IPS-NIHi11 (cell line): ENCODE measurements at places on chromosomes 16 and 17.

- DNase-seq = no peak
Measured at GRCh38 chr17:77235370-77235941, 94.7 kb downstream of the SEC14L1 start.

- no peak for DNase-seq
Measured at GRCh38 chr17:4146641-4147040, 3.6 kb downstream of the CYB5D2 start.

GRCh38 chr16:76409706-76410105 lies 132.5 kb downstream of the CNTNAP4 start:
- DNase-seq = no peak

DNA sequence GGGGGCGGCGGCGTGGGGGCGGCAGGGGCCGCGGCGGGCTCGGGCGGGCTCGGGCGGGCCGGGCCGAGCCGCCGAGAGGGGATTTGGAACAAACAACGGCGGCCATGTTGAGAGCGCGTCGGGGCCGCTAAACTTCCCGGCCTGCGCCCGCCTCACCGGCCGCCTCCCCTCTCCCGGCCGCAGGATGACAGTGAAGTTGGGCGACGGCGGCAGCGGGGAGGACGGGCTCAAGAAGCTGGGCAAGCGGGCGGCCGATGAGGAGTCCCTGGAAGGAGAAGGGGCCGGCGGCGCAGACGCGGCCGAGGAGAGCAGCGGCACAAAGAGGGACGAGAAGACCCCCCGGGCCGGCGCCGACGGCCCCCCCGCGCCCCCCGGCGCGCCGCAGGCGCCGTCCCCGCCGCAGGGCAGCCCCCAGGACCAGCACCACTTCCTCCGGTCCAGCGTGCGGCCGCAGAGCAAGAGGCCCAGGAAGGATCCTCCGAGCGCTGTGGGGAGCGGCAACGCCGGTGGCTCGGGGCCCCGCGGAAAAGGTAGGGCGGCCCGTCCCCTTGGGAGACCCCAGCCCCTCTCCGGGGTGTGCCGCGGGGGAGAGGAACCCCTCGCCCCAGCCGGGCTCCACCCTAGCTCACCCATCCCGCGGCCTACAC lies 2.4 kb downstream of the CRAMP1 start:
- DNase-seq = peak; percentile 72

- DNase-seq = no peak
Measured at GRCh38 chr17:73126716-73127473, 34.4 kb upstream of the SLC39A11 start.

- peak; percentile 84 for DNase-seq
Measured at GRCh38 chr17:46862949-46863348, 11.6 kb downstream of the WNT9B start.

GRCh38 chr17:29615048-29615385 lies 7.7 kb downstream of the CORO6 start:
- DNase-seq = no peak

GRCh38 chr16:48609652-48610029 lies 339 bp downstream of the N4BP1 start:
- DNase-seq = no peak

GRCh38 chr17:38498353-38498752 lies 70.1 kb downstream of the ARHGAP23 start:
- DNase-seq = peak; percentile 49

DNA sequence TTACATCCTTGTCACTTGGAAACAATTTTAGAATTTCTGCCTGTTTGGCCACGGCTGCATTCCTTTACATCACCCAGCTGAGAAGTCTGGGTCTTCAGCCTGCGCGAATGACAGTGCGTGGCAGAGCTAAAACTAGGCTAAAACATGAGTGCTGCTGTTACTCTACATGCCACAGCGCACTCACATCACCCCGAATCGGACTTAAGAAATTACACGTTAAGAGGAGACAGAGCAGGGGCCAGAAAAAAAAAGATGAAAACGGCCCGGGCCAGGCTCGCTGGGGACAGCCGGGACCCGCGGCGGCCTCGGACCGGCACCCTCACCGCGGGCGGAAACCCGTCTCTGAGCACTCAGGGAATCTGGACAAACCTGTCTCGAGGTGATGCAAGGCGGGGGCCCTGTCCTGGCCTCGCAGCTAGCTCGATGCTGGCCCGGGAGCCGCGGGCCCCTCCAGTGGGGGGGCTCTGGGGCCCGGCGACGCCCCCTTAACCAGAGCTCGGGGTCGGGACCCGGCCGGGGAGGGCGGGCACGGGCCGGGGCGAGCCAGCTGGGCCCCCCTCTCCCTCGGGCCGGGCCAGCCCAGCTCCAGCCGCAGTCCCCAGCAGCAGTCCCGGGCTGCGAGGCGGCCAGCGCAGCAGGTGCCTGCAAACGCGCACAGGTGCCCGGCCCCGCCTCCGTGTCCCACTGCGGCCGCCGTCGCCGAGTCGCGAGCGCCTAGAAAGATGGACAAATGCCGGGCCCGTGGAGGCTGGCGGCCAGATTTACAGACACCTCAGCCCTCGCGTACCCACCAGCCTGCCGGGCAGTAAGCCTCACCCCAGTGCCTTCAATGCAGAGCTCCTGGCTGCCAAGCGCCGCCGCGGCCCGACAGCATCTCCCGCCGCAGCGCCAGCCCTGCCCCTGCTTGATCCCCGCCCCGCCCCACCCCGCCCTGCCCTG lies at the start of gene AKTIP:
TSS of gene AKTIP (minus strand) at position 879 of the 939 bp plus-strand sequence. CDS start 2,950 bp downstream, outside the sequence.
- DNase-seq = peak; percentile 62

DNA sequence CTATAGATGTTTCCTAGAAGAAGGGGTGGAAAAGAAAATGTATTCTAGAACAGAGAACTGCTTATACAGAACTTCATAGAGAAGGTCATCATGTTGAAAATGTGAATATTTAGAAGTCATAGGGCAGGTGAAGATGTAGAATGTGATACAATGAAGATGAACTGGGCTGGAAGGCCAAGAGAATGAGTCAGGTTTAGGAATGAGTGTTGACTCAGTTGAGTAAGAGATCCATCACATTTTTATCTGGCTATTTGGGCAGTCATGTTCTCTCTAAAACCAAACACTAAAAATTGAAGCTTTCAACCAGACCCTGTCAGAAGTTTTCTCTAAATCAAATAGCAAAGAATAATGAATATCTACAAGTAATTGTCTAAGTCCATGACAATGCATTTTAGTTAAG lies 660.5 kb downstream of the KCNJ2 start:
- DNase-seq = no peak

GRCh38 chr17:72301887-72302286 lies 181.1 kb downstream of the SOX9 start:
- DNase-seq = no peak

GRCh38 chr16:12901204-12901596 lies 198 bp upstream of the SHISA9 start:
- DNase-seq = peak; percentile 71

DNA sequence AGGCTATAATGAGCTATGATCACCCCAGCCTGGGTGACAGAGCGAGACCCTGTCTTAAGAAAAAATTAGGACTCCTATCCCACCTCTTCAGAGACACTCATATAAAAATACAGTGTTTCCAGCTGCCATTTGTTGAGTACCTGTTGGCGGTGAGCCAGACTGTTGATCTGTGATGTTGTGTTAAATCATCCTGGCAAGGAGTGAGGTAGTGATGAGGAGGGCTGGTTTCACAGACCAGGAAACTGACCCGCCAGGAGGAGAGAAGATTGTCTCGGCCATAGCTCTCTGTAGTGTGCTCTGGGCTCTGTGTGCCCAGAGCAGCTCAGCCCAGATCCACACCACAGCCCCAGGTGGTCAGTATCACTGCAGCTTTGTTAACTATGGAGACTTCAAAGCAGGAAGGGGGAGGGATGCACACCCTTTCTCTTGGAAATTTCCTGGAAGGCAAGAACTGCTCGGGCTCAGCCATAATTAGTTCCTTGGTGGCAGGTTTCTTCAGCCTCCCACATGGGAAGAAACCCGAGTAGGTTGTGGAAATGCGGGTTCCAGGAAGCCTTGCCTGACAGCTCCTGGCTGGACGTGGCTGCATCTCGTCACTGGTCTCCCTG lies 343.0 kb downstream of the SNX29 start:
- no peak for DNase-seq

DNA sequence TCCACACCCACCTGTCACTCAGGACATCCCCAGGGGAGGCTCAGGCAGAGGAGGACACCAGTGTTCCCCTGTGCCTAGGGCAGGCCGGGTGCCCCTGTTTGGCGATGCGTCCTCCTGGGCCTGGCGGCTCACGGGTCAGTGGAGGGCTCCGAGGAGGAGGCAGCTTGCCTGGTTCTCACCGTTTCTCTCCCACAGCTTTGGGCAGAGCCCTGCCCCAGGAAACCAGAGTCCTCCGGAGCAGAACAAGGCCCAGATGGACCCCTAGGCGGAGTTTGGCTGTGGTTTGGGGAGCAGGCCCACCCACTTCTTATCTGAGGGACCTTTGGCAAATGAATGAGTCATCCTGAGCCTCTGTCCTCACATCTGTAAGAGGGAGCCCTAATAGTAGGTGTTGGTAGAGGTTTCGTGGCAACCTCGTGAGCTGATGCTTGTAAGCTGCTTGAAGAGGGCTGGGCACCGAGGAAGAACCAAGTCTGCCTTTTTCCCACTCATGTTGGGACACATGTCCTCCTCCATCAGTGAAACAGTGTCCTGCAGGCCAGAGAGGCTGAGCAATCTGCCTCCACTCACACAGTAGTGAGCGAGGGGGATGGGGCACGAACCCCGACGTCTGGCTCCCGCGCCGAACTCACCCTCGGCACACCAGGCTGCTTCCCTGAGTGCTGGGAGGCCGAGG lies 247.0 kb upstream of the CIBAR2 start:
- no peak for DNase-seq

DNA sequence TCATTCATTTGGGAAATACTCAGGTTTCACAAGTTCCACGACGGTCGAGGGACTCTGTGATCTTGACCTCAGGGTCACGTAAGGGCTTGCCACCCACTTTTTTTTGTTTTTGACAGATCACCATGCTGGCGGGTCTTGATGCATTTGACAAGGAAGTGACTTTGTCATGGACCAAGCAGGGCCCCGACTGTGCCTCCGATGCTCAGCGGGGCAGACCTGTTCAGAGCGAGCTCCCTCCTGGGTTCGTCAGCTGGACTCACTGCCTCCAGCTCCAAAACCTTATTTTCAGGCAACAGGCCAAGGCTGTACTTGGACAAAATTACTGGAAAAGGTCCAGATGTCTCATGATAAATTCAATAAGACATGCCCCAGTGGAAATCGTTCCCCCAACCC lies 9.0 kb upstream of the CLEC18A start:
- DNase-seq = no peak

DNA sequence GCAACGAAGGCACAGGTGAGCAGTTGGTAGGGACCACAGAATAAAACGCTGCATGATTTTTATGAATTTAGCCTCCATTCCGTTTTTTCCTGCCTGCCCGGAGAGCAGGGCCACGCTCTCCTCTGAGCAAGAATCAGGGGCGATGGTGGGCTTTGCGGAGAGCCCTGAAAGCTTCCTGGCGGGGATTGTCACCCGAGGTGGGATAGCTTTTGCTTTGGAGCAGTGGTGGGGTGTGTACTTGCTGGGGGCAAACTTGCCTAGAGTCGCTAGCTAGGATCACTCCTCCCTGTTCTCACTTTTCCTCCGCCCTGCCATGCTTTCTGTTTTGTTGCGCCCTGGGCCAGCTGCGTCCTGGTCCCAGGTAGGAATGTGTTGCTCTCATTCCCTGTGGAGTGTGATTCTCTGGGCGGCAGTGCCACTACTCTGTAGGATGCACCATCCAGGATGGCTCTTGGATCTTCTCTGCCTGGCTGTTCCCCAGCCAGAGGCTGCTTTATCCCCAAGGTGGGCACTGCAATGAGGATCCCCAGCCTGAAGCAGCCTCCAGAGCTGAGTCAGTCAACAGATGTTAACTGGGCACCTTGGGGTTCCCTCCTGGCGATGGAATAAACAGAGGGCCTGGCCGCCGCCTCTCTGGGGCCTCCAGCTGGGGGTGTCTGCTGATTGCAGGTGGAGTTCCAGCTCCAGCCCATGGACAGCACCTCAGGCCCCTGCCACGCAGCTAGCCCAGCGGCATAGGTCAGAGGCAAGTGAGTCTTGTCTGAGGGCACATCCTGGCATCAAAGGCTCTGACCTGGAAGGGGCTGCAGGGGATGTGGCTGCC lies 360.9 kb upstream of the TNRC6C start:
- DNase-seq = no peak

DNA sequence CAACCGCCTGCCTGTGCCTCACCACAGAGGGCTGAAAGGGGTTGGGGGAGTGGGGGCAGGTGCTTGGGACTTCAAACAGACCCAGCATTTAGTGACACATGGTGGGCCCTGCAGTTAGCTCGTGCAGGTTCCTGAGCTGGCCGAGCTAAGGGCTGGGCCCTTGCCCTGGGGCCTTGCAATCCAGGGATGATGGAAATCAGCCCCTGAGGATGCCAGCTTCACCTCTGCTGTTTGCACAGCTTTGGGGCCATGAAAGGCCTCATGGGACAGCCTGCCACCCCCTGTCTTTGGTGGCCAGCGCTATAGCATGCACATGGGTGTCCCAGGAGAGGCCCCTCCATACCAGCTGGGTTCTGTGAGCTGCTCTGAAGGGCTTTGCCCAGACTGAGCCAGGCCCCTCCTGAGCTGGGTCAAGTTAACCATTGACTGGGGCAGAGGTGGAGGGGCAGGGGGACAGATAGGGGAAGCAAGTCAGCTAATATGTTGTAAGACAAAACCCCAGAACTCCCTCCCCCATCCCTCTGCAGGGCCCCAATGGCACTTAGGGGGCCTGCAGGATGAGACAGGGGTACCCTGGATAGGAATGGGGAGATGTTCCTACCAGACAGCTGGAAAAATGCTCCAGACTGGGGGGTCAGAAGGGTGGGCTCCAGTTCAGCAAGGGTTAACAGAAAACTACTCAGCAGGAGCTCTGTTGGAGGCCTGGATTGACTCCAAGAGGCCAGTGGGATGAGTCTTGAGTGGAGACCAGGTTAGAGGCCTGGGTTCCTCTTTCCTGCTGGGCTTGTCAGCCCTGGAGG lies 692 bp downstream of the PRR15L start:
- no peak for DNase-seq

- no peak for DNase-seq
Measured at GRCh38 chr16:22007159-22007508, 777 bp upstream of the MOSMO start.

DNA sequence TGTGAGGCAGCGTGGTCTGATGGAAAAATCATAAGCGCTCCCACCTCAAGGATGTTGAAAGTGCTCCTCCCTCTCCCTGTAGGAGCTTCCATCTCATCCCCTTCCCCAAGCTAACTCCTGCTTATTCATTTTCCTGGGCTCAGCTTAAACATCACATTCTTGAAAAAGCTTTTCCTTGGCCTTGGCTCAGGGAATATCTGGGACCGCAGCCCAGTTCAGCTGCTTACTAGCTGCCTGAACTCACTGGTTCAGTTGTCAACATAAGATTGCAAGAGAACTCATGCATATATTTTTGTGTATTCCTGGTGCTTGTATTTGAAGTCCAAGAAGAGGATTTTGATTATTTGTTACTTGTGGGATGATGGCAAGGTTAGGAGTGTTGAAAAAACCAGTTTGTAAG lies 91.5 kb downstream of the UTP18 start:
- no peak for DNase-seq

- DNase-seq = peak; percentile 82
Measured at GRCh38 chr16:68732042-68732680, 4.9 kb upstream of the CDH1 start.

- DNase-seq = no peak
Measured at GRCh38 chr17:50262001-50262794, 12.1 kb upstream of the TMEM92 start.

DNA sequence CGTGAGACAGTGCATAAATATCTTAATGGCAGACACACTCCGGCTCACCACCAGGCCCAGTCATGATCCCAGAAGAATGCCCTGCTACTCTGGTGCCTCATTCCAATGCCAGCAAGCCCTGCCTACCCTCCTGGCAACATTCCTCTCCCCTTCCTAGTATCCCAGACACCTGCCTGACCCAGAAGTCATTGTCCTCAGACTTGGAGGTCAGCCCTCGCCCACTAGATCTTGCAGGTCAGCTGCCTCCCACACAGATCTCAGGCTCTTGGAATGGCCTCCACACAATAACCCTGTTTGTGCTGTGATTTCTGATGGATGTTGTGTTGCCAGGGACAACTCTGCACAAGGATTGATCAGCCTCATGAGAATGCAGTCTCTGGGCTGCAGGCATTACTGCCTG lies 1.8 kb upstream of the TEX2 start:
- no peak for DNase-seq
